Sigmoid colon (tissue), 7 donors: ENCODE measurements at places on chromosomes 6 and 20. TPM values are rescaled to one million over a fixed set of nuclear protein-coding genes. Genes with fewer than 3 reads are reported as not detected.
A peak's percentile ranks its signal among the peaks of the same experiment; 100 is the strongest.

DNA sequence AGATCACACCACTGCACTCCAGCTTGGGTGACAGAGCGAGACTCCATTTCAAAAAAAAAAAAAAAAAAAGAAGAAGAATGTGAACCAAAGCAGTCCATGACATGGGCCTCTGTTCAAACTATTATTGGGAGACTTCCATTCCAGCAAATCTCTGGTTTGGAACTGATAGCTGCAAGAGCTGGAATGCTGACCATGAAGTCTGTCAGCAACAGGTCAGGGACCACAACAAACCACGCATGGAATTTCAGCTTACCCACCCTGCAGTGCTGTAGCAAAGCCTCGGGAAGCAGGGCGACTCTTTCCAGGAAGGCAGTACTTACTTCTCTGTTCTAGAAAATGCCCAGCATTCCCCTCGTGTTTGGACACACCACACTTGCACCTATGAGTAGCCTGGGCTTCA is 34.1 kb upstream of the TBC1D7 start:
- no peak overlapping the region for H3K4me3 ChIP-seq
- no peak for DNase-seq
- peaks cover 11% of the 10 kb centered on the region for H3K36me3 ChIP-seq
- H3K27me3 ChIP-seq: no peaks in the 10 kb centered on the region

DNA sequence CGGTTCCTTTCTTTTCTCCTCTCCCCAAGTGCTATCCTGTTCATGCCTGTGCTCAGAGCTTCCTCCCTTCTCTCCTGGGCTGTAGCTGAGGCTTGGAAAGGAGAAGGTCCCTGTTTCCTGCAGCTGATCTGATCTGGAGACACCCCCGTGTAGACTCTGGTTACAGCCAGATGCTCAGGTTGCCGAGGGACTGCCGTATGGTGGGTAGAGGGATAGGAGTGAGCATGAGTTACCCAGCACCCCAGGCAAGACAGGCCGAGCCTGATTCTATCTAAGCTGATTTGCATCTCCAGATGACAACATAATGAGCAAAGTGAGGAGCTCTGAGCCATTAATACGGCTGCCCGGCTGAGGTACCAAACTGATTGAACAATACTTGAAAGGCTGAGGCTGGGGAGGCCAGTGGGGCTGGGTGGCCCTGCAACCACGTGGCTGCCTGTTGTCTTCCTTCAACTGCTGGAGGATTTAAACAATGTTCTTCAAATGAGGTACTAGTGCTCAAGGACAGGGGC is 91.8 kb downstream of the ASXL1 start:
- H3K27me3 ChIP-seq: no peaks in the 10 kb centered on the region
- no peak for DNase-seq
- H3K27ac ChIP-seq: peak overlapping the region; percentile 73
- peaks cover 50% of the 10 kb centered on the region for H3K36me3 ChIP-seq
- peaks cover 47% of the 10 kb centered on the region for H3K4me1 ChIP-seq
- no peak overlapping the region for H3K4me3 ChIP-seq

DNA sequence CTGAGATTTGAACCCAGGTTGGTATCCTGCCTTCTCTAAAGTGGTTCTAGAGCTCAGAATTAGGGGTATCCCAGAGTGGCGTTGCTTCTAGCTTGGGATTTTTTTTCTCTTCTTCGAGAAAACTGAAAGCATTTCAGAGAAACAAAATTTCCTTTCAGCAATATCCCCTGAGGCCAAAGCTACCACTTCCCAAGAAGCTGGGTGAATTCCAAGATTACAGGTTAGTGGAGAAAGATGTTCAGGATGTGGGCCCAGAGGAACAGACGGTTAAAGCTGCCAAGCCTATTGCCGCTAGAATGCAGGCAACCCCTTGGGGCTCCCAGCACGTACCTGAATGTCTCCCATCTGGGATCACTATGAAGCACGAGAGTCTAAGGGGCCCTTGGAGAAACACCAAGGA is 134.1 kb downstream of the FOXO3 start:
- DNase-seq: no peak
- H3K27ac ChIP-seq: no peak overlapping the region
- no peak overlapping the region for H3K4me3 ChIP-seq
- no peaks in the 10 kb centered on the region for H3K36me3 ChIP-seq
- H3K4me1 ChIP-seq: no peaks in the 10 kb centered on the region

GRCh38 chr6:165929607-165930006 is 238.0 kb downstream of the TBXT start:
- H3K27ac ChIP-seq: no peak overlapping the region
- no peaks in the 10 kb centered on the region for H3K27me3 ChIP-seq
- H3K4me3 ChIP-seq: no peak overlapping the region
- no peaks in the 10 kb centered on the region for H3K4me1 ChIP-seq
- no peak for DNase-seq

Gene SLC22A1
- total RNA-seq: 0.99 TPM

GRCh38 chr20:19210391-19211155 is 1.9 kb upstream of the SLC24A3 start:
- no peaks in the 10 kb centered on the region for H3K27me3 ChIP-seq
- peak; percentile 72 for DNase-seq
- H3K4me1 ChIP-seq: peaks cover 37% of the 10 kb centered on the region
- H3K4me3 ChIP-seq: peak overlapping the region; percentile 74
- H3K36me3 ChIP-seq: no peaks in the 10 kb centered on the region

Gene SCRT2
- total RNA-seq: not detected

DNA sequence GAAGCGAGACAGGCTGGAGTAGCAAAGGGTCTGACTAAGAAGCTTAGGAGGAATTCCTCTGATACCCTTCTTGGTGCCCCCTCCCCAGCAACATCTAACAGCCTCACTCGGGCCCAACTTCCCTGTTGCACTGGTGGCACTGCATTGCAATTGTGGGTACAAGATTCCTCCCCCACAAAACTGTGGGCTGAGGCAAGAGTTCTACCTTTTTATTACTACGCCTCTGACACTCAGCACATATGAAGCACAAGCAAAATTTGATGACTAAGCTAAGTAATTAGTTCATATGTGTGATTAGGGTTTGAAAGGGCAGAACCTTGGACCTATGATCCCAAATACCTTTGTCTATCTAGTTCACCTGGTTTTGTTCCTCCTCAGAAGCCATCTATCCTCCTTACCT is 83.5 kb downstream of the ZHX3 start:
- no peaks in the 10 kb centered on the region for H3K36me3 ChIP-seq
- H3K27ac ChIP-seq: peak overlapping the region; percentile 62
- H3K4me1 ChIP-seq: peaks cover 36% of the 10 kb centered on the region
